ENCODE measurements at places on chromosomes 7 and 10.

- no peak for DNase-seq
Observed at GRCh38 chr10:51642581-51642980, 56.8 kb downstream of the CSTF2T start.

GRCh38 chr10:28954211-28954610, 276.9 kb downstream of the BAMBI start:
- no peak for DNase-seq

GRCh38 chr10:73506491-73506890, 10.7 kb upstream of the PPP3CB start:
- no peak for DNase-seq

GRCh38 chr7:148334441-148334956, 256.1 kb upstream of the C7orf33 start:
- no peak for DNase-seq

DNA sequence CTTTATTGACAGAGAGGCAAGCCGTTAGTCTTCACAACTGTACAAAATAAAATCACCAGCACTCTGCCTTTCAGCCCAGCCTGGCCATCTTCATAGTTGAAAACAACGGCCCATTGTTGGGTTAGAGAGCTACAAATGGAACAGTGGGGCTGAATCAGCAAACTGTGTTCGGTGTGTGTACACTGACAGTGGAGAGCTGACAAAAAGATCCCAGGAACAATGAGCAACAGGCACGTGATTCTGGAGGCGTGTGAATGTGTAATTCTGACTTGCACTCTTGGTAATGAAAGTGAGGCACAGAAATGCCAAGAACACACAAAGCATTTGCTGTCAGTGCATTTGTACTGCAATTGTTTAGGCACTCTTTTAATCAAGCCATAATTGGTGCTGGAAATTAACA, 303.7 kb downstream of the WDR11 start:
- DNase-seq = no peak

- no peak for DNase-seq
Observed at GRCh38 chr7:81333004-81333403, 414.2 kb upstream of the SEMA3C start.

DNA sequence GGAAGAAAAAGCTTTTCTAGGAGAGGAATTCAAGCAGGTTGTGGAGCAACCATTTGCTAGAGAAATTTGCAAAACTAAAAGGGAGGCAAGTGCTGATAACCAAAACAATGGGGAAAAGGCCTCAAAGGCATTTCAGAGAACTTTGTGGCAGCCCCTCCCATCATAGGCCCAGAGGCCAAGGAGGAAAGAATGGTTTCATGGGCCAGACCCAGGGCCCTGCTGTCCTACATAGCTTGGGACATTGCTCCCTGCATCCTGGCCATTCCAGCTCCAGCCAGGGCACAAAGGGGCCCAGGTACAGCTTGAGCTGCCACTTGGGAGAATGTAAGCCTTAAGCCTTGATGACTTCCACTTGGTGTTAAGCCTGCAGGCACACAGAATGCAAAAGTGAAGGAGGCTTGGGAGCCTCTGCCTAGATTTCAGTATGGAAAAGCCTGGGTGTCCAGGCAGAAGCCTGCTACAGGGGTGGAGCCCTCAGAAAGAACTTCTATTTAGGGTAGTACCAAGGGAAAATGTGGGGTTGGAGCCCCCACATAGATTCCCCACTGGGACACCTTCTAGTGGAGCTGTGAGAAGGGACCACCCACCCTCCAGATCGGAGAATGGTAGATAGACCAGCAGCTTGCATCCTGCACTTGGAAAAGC, 91.2 kb downstream of the RALA start:
- DNase-seq = no peak

- no peak for DNase-seq
Observed at GRCh38 chr7:65239324-65239706, 134.3 kb upstream of the ZNF92 start.

GRCh38 chr7:1567049-1567771, 2.6 kb downstream of the PSMG3 start:
- DNase-seq = no peak

DNA sequence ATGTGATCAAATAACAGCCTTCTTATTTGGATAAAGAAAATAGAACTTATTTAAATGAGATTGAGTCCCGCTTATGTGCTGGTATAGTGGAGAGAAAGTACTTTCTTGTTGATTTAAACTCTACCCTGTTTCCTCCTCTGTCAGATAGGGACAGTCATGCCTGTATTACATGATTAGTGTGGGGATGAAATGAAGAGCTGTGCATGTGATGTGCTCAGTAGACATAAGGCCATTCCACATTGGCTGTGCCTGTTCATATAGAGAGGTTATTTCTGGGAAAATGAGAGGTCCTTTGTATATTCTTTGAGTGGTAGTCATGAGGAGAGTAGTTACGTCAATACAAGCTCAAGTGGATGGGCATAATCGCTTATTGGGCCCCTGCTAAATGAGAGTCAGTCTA, 5.7 kb downstream of the MTURN start:
- DNase-seq = no peak

GRCh38 chr7:50366311-50366710, 61.8 kb downstream of the IKZF1 start:
- no peak for DNase-seq

- no peak for DNase-seq
Observed at GRCh38 chr10:436013-436697, 253.3 kb downstream of the DIP2C start.

GRCh38 chr7:30912731-30912985, 1.0 kb downstream of the AQP1 start:
- DNase-seq = no peak

DNA sequence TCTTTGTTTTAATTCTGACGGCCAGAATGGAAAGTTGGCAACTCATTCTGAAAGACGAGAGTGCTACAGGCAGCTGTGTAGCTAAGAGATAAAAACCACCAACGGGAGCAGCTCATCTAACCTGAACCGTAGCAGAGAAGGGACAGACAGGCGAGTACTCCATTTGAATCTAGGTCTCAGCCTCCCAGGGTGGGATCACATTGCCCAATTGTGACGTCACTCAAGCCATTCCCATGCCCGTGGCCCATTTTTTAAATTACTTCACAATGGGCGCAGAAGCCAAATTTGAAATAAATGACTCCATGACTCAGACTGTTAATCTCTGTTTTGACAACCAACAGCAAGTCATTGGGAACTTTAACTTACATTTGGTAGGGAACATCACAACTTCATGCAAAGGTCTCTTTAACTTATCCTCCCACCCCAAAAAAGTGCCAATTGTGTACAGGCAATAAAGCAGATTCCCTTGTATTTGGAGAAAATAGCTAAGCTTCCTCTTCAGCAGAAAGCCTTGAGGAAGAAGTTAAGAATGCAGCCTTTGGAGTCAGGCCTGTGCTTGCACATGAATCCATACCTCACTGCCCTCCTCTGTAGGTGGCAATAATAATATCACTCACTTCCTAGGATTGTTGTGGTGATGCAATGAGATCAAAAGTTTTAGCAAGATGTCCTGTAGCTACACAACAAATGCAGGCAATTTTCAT, 93.2 kb upstream of the KIF5B start:
- peak; percentile 22 for DNase-seq

DNA sequence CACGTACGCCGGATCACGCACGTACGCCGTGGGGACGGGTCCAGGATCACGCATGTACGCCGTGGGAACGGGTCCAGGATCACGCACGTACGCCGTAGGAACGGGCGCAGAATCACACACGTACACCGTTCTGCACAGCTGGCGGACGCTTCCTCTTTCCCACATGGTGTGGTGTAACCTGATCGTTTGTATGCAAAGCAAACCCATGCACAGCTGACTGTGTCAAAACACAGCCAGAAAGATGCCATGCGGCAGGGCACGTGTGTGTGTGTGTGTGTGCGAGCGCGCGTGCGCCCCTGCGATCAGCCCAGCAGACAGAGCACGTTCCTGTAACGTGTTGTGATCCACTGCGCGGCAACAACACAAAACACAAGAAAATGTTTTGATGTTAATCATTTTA, 573.6 kb downstream of the DNAJB6 start:
- no peak for DNase-seq

DNA sequence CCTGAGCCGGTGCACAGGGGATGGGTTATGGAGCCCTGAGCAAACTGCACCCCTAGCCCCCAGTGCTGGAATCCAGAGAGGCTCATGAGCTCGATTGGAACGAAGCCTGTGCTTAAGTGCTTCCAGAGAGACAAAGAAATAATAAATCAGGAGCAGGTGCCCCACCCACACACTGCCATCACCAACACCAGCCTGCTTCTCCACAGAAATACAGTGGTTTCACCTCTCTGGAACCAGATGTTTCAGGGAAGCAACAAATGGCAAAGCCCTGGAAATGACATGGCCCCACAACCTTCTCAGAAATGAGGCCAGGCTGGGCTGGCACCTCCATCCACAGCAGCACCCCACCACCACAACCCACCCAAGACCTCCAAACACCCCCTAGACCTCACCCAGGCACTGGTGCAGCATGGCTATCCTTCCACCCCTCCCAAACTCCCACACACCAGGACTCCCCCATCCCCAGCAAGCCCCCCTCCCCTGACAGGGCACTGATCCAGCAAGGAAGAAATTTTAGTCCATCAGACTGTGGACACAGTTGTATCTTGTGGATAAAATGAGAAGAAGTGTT, 4.1 kb upstream of the SLC18A3 start:
- no peak for DNase-seq

- no peak for DNase-seq
Observed at GRCh38 chr10:18279173-18279572, 138.9 kb downstream of the CACNB2 start.

DNA sequence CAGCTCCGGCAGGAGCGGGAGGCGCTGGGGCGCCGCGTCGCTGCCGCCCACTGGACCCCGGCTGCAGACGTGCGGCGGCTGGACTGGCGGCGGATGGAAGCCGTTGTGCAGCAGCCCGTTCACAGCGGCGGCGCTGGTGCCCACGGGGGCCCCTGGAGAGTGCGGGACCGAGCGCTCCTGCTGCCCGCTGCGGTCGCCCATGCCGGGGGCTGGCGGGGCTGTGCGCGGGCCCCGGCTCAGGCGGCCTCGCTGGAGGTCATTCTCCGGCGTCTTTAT, 413 bp downstream of the PANK1 start:
- no peak for DNase-seq

DNA sequence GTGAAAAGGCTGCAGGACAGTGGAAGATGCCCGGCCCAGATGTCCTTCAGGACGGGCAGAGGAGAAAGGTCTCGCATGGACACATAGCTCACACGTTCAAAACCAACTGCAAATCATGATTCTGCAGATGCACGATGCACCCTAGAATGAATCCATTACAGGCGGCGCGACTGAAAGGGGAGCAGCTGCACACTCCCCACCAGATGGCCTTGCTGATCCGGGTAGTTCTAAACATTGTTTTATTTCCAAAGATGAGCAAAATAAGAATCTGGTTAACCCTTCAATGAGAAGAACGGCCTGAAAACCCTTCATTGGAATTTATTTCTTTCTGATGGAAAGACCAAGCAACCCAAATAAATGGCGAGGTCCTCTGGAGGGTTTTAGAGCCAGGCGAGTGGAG, 33.8 kb downstream of the CHST15 start:
- no peak for DNase-seq

- DNase-seq = no peak
Observed at GRCh38 chr7:28688174-28688573, 270.0 kb downstream of the TRIL start.

- DNase-seq = no peak
Observed at GRCh38 chr7:140176122-140176701, 571 bp downstream of the KDM7A start.
